ENCODE measurements at places on chromosomes 12 and 14. TPM values are rescaled to one million over a fixed set of nuclear protein-coding genes. Genes with fewer than 3 reads are reported as not detected.

EML5 gene
- total RNA-seq, result 0.17 TPM

RIN3 gene
- 8.7 TPM for total RNA-seq

STON2 gene
- total RNA-seq, result 17.3 TPM

C1R gene
- total RNA-seq, result 93.5 TPM

GALNT8 gene
- 0.39 TPM for total RNA-seq

TNFAIP2 gene
- total RNA-seq, result 8.2 TPM

RD3L gene
- not detected for total RNA-seq

KRT76 gene
- not detected for total RNA-seq

KIF26A gene
- total RNA-seq, result 3.7 TPM

FOXM1 gene
- 3.9 TPM for total RNA-seq

CHFR gene
- 27.2 TPM for total RNA-seq

CD27 gene
- total RNA-seq, result not detected

MAGOHB gene
- 20.6 TPM for total RNA-seq

VRTN gene
- not detected for total RNA-seq

ANKS1B gene
- 5.5 TPM for total RNA-seq

LMNTD1 gene
- not detected for total RNA-seq

ADCY4 gene
- 22.8 TPM for total RNA-seq

CLEC9A gene
- not detected for total RNA-seq

METTL17 gene
- 73.3 TPM for total RNA-seq

EFS gene
- 48.4 TPM for total RNA-seq

STXBP6 gene
- total RNA-seq, result 24.6 TPM

TMEM117 gene
- 27.8 TPM for total RNA-seq

SINHCAF gene
- 56.9 TPM for total RNA-seq

RAD52 gene
- 16.7 TPM for total RNA-seq

SCN8A gene
- 0.49 TPM for total RNA-seq

HOXC5 gene
- not detected for total RNA-seq

L2HGDH gene
- total RNA-seq, result 8.9 TPM

MIP gene
- total RNA-seq, result not detected

GLT1D1 gene
- total RNA-seq, result 2.1 TPM

KLHDC1 gene
- 3.4 TPM for total RNA-seq

HELB gene
- total RNA-seq, result 1.6 TPM

ASB2 gene
- 0.46 TPM for total RNA-seq

NRXN3 gene
- 2.4 TPM for total RNA-seq

KRT6B gene
- 441 TPM for total RNA-seq

PARPBP gene
- total RNA-seq, result 1.5 TPM

CACNB3 gene
- total RNA-seq, result 9.7 TPM

CEBPE gene
- total RNA-seq, result not detected

CLEC1A gene
- total RNA-seq, result 0.08 TPM

STYK1 gene
- 2.0 TPM for total RNA-seq

KLHL28 gene
- total RNA-seq, result 12.1 TPM

TMED8 gene
- 8.9 TPM for total RNA-seq

RGS6 gene
- not detected for total RNA-seq

SLC25A3 gene
- 371 TPM for total RNA-seq

AMDHD1 gene
- 7.7 TPM for total RNA-seq

GRIN2B gene
- 0.34 TPM for total RNA-seq

KRT7 gene
- total RNA-seq, result 28.2 TPM

CIROP gene
- total RNA-seq, result not detected

SART3 gene
- total RNA-seq, result 73.0 TPM

LETMD1 gene
- 60.6 TPM for total RNA-seq

FOXG1 gene
- not detected for total RNA-seq
